NB4 (cell line): ENCODE measurements at places on chromosomes 12 and 14.

- no peak for DNase-seq
Measured at GRCh38 chr12:7485095-7485494, 18.5 kb downstream of the CD163 start.

DNA sequence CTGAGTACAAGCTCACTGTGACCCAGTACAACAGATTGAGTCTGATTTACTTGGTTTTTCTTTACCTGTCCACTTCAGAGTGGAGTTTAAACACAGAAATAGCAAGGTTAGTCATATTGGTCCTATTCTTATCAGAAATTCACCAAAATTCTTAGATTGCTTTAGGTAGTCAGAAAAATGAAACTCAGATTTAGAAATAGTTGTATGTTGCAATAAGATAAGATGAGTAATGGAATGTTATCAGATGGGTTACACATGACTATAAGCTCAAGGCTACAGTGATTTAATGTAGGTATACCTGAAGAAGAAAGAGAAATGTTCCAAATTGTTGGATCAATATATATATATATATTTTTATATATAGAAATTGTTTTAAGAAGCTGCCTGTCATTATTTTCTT, 524.1 kb downstream of the LRFN5 start:
- DNase-seq = no peak

DNA sequence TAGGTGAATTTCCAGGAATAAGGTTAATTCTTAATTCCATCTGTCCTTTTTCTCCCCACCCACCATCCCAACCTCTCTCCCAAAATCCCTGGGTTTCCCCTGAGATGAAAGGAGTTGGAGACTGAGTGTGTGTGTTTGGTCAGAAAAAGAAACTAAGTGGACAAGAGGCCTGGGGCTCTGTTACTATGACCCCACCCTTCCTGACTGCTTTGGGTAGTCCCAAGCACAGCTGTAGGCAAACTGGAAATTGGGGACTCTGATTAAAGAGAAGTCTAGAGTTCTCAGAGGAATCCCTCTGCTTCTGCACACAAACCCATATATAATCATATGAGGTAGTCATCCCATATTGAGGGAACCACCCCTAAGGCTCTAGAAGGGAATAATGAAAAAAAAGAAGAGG, 7.0 kb upstream of the HOXC12 start:
- DNase-seq = no peak

DNA sequence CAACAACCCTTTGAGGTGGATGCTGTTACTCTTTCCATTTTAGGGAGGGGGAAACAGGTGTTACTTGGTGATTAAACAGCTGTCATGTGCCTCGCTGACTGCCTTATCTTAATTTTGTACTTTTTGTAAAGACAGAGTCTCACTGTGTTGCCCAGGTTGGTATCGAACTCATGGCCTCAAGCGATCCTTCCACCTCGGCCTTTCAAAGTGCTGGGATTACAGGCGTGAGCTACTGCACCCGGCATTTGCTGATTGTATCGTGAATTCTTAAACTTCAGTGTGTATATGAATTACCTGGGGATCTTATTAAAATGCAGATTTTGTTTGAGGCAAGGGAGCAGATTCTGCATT, 659 bp downstream of the PSMD9 start:
- DNase-seq = no peak

GRCh38 chr14:70972107-70972976, 65.1 kb downstream of the PCNX1 start:
- peak; percentile 90 for DNase-seq

- DNase-seq = no peak
Measured at GRCh38 chr14:51581017-51581881, 70.5 kb upstream of the FRMD6 start.

DNA sequence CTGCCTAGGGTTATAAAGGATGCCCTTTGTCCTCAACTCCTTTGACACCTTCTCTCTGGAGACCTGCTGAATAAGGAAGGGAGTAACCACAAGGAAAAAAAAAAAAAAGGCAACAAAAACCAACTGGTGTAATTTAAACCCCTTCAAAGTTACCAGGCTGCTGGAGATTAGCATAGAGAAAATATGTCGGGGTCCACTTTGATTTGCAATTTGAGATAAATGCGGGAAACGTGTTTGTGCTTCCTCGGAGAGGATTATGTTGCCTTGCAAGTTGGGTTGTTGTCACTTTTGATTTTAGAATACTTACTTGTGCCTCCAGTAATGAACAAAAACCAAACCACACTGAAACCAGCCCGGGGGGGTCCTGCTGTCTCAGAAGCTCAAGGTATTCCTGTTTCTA, 200.2 kb upstream of the MYL2 start:
- no peak for DNase-seq

GRCh38 chr12:108773798-108774788, 42.8 kb upstream of the CORO1C start:
- DNase-seq = peak; percentile 43

GRCh38 chr12:58915634-58916033, 4.7 kb downstream of the LRIG3 start:
- DNase-seq = no peak

- peak; percentile 60 for DNase-seq
Measured at GRCh38 chr14:61603736-61604135, 91.6 kb upstream of the HIF1A start.

- no peak for DNase-seq
Measured at GRCh38 chr12:80659512-80660063, 47.8 kb upstream of the MYF6 start.

GRCh38 chr12:79706156-79706555, 15.4 kb upstream of the PAWR start:
- DNase-seq = no peak

DNA sequence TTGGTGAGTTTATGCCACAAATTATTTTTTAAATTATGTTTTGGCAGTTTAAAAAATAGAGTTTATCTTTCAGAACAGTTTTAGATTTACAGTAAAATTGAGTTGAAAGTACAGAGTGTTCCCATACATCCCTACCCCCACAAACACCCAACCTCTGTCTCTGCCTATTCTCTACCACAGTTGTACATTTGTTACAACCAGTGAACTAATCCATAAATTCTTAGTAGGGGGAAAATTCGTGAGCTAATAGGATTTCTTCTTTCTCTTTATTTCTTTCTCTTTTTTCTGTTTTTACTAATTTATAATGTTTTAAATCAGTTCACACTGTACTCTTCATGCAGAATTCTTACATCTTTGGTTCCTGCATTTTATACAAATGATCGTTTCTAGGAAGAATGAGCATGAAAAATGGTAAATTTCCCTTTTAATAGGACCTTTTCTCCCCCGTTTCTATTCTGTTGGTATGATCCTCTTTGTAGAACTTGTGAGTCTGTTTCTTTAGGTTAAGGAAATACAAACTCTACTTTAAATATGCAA, 56.7 kb downstream of the MIPOL1 start:
- no peak for DNase-seq

DNA sequence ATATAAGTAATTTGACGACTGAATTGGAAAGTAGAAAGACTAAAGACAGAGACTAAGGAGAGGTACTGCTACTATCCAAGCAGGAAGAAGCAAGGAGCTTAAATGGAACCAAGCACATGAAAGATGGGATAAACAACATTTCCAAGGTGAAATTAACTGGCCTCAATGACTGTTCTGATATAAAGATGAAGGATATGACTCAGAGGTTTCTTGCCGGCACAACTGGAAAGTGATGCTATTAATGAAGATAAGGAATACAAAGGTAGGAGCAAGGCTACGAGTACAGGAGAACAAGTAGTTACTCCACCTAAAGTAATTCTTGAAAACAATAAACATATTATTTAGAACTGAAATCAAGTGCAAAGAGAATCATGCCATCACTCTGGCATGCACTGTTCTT, 6.4 kb downstream of the SNX6 start:
- no peak for DNase-seq

DNA sequence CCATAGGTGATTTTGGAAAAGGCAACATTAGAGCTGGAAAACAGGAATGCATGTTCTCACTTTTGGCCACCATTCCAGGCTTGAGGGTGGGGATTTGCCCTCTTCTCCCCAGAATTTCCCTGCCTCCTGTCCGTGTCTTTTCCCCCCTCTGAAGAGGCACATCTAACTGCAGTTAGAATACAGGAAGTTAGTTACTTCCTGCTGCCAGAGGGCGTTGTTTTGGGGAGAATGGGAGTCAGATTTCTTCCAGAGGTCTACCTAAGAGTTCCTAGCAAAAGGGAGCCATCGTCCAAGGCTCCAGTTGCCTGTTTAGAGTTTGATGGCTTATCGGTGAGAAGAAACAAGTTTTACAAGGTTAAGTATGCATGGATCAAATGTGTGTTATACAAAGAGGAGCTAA, 112.8 kb upstream of the IGF1 start:
- DNase-seq = no peak

GRCh38 chr12:123767613-123768012, 5.5 kb downstream of the DNAH10 start:
- DNase-seq = peak; percentile 70

DNA sequence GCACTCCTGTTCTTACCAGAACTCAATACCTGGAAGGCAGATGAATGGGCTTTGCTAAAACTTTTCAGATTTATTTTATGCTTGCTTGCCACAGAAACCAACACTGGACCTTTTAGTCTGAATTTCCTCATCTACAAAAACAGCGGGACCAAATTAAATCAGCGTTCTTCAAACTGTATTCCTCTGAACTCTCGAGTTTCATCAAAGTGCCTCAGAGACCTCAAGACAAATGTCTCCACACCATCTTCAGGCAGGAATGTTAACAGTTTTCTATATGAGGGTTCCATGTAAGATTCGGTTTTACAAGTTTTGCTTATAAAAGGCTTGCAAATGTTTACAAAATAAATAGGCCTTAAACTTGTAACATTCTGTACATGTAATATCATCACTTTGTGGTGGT, 74.6 kb downstream of the MED13L start:
- no peak for DNase-seq

DNA sequence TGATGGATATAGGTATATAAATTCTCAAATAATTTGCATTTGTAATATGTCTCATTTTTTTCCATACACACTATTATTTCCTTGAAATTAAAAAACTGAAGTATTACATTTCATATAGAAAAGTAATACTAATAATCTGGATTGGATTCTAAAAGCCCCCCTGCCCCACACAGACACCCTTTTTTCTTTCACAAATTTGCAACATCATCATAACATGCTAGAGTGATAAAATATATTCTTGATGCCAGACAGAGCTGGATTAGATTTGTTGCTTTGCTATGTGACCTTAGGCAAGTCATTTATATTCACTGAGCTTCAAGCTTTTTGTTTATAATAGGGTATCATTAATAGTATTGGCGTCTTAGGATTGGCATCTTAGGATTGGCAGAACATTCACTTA, 6.7 kb upstream of the PKP2 start:
- DNase-seq = no peak

DNA sequence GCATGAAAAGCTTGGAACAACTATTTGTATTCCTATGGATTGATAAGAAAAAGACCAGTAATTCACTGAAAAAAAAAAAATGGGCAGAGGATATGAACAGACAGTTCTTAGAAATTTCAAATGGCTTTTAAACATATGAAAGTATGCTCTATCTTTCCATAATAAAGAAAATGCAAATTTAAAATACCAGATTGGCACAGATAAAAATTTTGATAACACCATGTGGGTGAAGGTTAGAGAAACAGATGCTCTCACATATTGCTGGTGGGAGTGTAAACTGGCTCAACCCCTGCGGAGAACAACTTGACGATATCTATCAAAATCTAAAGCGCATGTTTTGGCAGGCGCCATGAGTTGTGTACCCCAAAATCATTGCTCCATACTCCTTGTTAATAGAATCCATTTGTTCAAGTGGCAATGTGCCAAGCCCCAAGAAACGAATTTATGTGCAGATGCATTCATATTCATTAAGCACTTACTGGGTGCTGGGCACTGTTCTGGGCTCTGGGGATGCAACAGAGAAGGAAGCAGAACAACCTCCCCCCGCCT, 29.5 kb upstream of the TMPO start:
- DNase-seq = no peak

- DNase-seq = no peak
Measured at GRCh38 chr14:36690311-36691040, 28.8 kb downstream of the PAX9 start.

- peak; percentile 50 for DNase-seq
Measured at GRCh38 chr14:77041881-77042545, 13.5 kb upstream of the IRF2BPL start.

DNA sequence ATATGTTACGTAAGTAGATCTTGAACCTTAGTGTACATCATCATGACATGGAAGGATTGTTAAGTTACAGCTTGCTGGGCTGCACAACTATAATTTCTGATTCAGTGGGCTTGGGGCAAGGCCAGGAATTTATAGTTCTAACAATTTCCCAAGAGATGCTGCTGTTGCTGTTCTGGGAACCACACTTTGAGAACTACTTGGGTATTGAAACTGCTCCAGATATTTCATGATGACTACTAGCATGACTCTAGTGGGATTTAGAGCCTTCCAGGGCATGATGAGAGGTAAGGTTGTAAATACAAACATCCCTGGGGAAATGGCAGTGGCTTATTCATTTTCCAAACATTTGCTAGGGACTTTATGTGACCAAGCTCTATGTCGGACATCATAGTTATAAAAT, 904.8 kb upstream of the SEL1L start:
- no peak for DNase-seq

- DNase-seq = no peak
Measured at GRCh38 chr12:93514853-93515252, 47.5 kb downstream of the MRPL42 start.

DNA sequence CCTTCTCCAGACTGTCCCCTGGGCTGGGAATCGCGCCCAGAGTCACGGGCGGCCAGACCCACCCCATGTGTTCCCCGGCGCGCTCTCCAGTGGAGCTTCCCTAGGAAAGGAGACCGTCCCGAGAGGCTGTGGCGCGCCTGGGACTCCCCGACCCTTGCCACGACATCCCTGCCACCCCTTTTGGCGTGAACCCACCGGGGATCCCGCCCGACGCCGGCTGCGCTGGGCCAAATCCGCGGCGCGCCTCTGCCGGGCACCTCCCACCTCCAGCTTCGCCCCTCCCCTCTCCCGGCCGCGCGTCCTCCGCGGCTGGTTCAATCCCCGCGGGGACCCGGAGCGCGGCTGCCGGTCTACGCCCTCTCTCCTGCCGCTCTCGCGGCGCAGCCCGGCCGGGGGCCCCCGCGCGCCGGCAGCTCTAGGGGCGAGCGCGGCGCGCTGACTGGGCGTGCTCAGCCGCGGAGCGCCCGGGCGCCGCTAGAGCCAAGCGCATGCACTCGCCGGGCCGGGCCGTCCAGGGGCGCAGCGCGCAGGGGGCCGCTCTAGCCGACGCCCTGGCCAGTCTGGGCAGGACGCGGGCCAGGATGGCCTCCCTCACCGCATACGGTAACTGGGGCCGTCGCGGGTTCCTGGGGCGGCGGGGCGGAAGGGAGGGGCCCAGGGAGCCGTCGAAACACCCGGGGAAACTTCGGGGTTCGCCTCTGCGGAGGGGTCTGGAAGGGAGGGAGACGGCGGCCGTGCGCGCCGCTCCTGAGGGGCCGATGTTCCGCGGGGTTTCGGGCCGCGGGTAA, 77.4 kb upstream of the ANO4 start:
- DNase-seq = no peak
